ENCODE measurements at places on chromosomes 3 and 15.

GRCh38 chr15:39553947-39554693 lies 26.8 kb upstream of the THBS1 start:
- no peak for DNase-seq

- DNase-seq = no peak
These were observed 24.9 kb upstream of the PLXNA1 start for GRCh38 chr3:126957776-126958637.

DNA sequence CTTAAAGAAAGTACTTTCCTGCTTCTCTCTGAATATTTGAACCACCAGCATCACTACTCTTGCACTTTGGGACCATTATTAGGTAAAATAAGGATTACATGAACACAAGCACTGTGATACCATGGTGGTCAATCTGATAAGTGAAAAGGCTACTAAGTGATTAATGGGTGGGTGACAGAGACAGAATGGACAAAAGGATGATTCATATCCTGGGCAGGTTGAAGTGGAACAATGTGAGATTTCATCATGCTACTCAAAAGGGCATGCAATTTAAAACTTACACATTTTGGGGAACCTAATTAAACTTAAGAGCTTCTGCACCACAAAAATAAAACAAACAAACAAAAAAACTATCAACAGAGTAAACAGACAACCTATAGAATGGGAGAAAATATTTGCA lies 172.0 kb upstream of the CD96 start:
- DNase-seq = no peak

DNA sequence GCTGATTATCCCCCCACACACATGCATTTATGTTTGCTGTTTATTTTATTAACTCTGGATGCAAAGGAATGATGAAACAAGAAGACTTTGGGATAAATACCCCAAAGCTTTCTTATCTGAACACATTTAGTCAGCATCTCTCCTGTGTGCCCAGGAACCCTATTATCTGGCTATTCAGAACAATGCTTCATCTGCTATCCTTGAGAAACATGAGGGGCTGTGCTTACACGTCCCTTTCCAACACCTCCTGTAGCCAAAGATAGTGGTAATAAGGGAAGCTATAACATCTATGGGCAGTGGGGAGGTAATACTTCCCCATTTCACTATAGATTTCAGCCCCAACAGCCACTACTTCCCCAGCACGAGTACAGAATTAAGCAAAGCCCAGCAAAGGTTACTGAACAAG lies 94.7 kb downstream of the SSR3 start:
- DNase-seq = no peak

GRCh38 chr3:16300881-16301359 lies 35.9 kb downstream of the OXNAD1 start:
- DNase-seq = no peak

All from frontal cortex (tissue), 4 donors.